ENCODE measurements at places on chromosomes 12 and 14.

DNA sequence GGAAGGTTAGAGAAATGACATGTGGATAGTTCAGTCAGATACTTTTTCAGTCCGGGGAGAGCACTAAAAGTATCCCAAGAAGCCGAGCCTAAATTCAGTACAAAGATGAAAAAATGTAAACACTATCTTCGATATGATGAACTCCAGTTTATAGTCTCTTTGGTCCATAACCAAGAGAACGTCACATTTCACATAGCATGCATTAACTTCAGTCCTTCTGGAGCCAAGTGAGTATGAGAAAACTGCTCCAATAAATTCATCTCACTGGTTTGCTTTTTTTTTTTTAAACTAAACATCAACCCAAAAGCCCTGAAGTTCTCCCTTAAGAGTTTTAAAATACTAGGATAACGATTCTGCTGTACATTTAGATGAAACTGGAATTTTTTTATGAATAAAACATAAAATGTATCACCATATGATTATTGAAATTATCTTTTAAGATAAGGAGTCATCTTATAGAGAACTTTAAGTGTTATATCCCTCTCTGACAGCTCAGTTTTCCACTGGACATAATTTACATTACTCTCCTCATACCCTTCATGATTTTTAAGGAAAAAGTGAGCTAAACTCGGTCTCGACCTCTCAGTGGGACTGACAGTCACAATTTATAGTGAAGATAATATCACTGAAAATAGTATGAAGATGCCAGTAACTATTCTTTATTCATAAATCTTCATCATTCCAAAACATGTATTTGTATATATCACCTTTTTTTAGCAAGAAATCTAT, 841.5 kb upstream of the FLRT2 start:
- no peaks in the 10 kb centered on the region for H3K36me3 ChIP-seq
- no peaks in the 10 kb centered on the region for H3K27me3 ChIP-seq
- DNase-seq, result no peak
- H3K27ac ChIP-seq, result no peak overlapping the region
- H3K4me1 ChIP-seq, result no peaks in the 10 kb centered on the region

DNA sequence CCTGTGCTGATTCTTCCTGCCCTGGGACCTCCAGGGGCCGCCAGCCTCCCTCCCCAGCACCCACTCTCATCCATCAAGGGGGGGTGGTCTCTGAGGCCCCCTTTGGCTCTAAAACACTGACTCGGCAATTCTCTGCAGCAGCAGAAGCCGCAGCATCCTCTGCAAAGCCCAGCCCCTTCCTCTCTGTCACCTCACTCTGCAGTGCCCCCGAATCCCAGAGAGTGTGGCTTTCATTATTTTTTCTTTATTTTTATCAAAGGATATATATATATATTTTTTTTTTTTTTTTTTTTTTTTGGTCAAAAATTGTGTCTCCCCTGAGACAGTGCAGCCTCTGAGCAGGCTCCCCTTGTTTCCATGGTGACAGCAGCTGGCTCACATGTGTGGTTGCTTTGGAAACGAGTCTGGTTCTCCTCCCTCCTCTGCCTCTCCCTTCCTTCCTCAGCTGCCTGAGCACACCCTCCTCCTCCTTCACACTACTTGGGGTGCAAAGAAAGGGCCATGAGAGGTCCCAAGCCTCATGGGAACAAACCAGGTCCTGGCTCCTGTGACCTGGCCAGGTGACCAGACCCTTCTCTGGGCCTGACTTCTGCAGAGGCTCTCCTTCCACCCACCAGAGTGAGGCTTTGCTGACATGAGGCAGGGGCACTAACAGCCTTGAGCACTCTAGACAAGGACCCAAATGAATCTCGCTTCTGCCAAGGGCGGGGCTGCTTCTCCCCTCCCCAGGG, 100.5 kb downstream of the LRRC74A start:
- H3K36me3 ChIP-seq, result no peaks in the 10 kb centered on the region
- H3K4me3 ChIP-seq, result no peak overlapping the region
- peak overlapping the region; percentile 20 for H3K27ac ChIP-seq
- peak; percentile 47 for DNase-seq

DNA sequence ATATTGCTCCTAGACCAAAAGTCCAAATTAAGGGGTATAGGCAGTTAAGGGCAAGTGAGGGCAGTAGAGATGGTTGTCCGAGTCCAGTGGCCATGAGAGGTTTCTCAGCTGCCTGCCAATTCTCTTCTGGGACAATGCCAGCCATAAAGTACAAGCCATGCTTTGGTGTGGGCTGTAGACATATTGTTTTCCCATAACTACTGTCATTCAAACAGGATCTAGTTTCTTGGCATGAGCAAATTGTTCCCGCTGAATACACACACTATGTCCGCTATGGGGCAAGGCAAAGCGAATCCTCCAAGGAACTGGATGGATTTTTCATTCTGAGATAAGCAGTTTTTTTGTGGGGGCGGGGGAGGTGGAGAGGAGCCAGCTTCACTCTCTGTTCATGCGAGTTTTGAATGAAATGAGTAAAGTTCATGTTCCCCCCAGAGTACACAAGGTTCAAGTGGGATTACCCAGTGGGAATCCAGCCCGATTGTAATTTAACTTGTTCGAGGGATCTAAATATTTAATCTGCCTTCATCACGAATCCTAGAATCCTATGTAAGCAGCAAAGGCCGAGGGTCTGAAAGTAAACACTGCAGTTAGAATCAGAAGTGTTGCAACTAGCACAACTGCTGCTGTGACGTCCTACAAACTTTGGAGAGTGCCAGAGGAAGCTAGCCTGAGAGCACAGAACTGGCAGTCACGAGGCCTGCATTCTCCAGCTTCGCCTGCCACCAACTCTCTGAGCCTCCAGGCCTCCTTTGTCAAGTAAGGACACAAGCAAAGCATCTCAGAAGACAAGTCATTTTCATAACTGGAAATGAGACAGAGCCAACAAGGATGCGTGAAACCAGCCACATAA, 137.0 kb downstream of the CRADD start:
- H3K36me3 ChIP-seq, result no peaks in the 10 kb centered on the region
- no peak overlapping the region for H3K4me3 ChIP-seq
- peak overlapping the region; percentile 91 for H3K27ac ChIP-seq
- H3K4me1 ChIP-seq, result peaks cover 36% of the 10 kb centered on the region
- H3K27me3 ChIP-seq, result no peaks in the 10 kb centered on the region

- DNase-seq, result no peak
- no peak overlapping the region for H3K4me3 ChIP-seq
- H3K4me1 ChIP-seq, result no peaks in the 10 kb centered on the region
- no peaks in the 10 kb centered on the region for H3K27me3 ChIP-seq
- no peaks in the 10 kb centered on the region for H3K36me3 ChIP-seq
- no peak overlapping the region for H3K27ac ChIP-seq
These were observed 73.2 kb downstream of the ANO4 start for GRCh38 chr12:100867639-100868393.
